ENCODE measurements at places on chromosomes 2 and 18.

GRCh38 chr2:20414806-20415205 lies 32.1 kb upstream of the RHOB start:
- no peak for DNase-seq

DNA sequence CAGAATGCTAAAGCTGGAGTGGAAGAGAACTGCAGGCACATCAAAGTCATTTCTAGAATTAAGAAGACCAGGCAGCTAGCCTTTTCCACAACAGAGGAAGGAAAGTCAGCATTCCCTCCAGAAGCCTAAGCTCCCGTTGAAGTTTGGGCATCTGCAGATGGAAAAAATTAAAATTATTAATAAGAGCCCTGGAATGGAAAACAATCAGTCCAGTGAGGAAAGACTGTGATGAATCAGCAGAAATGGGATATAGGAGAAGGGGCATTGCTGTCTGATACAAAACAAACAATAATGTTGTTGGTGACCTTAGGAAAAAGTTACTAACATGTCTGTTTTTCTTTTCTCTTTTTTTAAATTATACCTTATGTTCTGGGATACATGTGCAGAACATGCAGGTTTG lies 450.7 kb upstream of the SLC14A2 start:
- no peak for DNase-seq

DNA sequence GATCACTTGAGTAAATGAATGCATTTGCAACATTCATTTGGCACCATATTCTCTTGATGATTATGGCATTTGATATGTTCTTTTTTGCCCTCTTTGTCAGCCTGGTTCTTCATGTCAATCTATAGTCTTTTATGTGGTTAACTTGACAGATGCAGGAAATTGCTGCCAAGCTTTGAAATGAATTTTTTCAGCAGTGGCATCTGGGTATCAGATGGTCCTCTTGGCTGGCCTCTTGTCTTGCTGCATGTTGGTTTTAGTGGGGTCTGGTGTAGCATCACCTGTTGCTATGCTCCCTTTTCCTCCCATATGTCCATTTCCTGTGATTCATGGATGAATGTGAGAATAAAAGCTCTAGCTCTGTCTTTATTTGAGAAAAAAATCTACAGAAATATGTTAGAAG lies 119.9 kb downstream of the DPP4 start:
- no peak for DNase-seq

GRCh38 chr2:236403125-236403524 lies 138.9 kb upstream of the ASB18 start:
- DNase-seq = no peak

GRCh38 chr2:28401948-28402550 lies 9.4 kb downstream of the FOSL2 start:
- no peak for DNase-seq

DNA sequence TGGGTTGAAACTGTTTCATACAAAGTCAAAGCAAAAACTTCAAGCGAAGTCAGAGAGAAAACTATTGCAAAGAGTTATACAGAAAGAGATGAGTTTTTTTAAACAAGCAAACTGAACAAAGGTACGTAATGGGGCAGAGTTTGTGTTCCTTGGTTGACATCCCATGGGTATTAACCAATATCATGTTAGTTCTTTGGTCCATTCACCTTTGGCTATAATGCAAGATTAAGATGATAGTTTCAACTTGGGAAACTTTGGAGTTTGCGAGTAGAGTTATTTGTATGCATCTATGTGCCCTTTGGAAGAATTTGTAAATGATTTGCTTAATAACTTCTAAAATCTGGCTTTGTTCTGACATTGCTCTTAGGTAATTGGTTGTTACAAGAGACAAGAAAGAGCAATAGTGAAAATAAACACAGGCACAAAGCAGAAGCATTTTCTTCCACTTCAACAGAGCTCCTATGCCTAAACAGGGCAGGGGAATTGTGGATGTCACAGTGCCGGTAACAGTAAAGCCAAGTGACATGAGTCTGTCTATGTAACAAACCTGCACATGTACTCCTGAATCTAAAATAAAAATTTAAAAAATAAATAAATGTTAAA lies 936.1 kb downstream of the SUCLG1 start:
- no peak for DNase-seq

- DNase-seq = no peak
Observed at GRCh38 chr2:147311058-147311430, 533.8 kb upstream of the ACVR2A start.

- DNase-seq = no peak
Observed at GRCh38 chr2:186572705-186573104, 17.2 kb upstream of the ITGAV start.

- DNase-seq = no peak
Observed at GRCh38 chr2:147939313-147939712, 81.2 kb downstream of the ORC4 start.

DNA sequence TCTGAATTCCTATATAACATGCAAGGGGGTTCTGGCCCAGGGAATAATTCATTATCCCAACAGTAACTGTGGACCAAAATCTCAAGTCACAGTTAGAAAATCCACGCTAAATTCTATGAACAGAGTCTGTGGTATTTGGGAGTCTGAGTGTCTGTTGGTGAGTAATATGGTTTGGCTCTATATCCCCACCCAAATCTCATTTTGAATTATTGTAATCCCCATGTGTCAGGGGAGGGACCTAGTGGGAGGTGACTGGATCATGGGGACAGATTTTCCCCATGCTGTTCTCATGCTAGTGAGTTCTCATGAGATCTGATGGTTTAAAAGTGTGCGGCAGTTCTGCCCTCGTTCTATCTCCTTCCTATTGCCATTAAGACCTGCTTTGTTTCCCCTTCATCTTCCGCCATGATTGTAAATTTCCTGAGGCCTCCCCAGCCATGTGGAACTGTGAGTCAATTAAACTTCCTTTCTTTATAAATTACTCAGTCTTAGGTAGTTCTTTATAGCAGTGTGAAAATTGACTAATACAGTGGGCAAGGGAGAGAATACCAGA lies 68.3 kb downstream of the NBAS start:
- no peak for DNase-seq

DNA sequence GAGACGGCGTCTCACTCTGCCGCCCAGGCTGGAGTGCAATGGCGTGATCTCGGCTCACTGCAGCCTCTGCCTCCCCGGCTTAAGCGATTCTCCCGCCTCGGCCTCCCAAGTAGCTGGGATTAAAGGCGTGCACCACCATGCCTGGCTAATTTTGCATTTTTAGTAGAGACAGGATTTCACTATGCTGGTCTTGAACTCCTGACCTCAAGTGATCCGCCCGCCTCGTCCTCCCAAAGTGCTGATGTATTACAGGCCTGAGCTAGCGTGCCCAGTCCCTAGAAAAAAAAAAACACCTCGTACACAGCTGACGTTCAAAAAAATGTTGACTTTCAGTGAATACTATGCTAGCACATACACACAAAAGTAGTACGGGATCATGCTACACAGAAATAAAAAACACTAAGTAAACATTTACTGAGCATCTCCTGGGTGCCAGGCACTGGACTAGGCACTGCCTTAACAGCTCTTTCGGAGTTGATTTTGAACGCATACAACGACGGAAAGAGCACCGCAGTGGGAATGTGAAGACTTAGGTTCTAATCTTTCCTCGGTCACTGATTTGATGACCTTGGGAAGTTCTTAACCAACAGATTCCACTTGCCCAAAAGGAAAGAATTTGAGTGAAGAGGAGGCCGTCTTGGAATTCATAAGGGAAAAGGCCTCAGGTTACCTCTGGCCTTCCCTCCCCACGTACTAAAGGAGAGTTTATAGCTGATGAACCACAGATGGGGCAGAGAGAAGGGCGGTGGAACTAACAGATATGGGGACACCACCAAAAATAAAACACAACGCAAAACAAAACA lies 1.1 kb downstream of the DNAJC27 start:
- DNase-seq = no peak

- DNase-seq = no peak
Observed at GRCh38 chr2:57760381-57760801, 286.2 kb upstream of the VRK2 start.

Data from stimulated activated CD8-positive, alpha-beta memory T cell treated with anti-CD3 and anti-CD28 coated beads, Interleukin-15, amount 100 ng/mL, for 24 hours (primary cell).